ENCODE measurements at places on chromosomes 16 and 17.

GRCh38 chr16:55810451-55810961 is 22.4 kb downstream of the CES1 start:
- DNase-seq = no peak

- DNase-seq = no peak
These were observed 37.8 kb upstream of the ULK2 start for GRCh38 chr17:19905502-19905901.

GRCh38 chr16:69406780-69407331 is 17.6 kb upstream of the CYB5B start:
- no peak for DNase-seq

GRCh38 chr17:49922095-49922494 is 46.9 kb upstream of the DLX4 start:
- DNase-seq = no peak

GRCh38 chr17:73792994-73793393 is 148.7 kb upstream of the SDK2 start:
- DNase-seq = no peak

DNA sequence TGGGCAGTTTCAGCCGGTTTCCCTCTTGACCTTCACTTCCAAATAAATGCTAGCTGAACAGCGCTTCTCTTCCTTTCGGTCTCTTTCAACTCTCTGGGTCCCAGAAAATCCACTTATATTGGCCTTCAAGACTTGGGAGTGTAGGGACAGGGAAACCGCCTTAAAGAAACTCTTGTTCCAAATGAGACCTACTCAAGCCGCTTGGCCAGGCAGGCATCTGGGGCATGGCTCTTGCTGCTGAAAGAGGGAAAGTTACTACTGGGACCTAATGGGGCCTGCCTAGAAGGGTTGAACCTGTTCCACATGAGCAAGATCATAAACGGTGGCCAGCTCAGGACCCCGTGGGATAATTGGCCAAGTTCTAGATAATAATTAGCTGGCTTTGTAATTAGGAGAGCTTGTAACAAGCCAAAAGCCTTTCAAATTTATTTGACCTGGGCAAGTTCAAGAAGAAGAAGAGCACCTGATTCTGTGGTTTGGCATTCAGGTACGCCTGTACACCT is 13.2 kb downstream of the CDH1 start:
- DNase-seq = no peak

GRCh38 chr17:56604691-56605290 is 11.3 kb downstream of the NOG start:
- no peak for DNase-seq

- no peak for DNase-seq
These were observed 57.6 kb upstream of the SOX9 start for GRCh38 chr17:72063262-72063661.

DNA sequence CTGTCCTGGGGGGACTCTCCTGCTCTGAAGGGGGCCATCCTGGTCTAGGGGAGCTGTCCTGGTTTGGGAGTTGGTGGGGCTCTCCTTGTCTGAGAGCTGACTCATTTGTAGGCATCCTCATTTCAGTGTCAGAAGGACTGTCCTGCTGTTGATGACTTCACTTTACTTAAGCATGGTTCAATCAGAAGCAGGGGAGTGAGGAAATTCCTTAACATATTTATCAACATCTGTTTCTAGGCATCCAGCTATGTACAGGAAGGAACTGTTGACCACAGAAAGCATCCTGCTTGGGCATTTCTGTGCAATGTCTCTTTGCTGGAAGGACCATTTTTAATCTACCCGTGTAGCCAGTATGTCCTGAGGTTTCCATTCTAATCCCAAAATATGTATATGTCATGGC is 502.7 kb upstream of the HSBP1 start:
- DNase-seq = no peak

DNA sequence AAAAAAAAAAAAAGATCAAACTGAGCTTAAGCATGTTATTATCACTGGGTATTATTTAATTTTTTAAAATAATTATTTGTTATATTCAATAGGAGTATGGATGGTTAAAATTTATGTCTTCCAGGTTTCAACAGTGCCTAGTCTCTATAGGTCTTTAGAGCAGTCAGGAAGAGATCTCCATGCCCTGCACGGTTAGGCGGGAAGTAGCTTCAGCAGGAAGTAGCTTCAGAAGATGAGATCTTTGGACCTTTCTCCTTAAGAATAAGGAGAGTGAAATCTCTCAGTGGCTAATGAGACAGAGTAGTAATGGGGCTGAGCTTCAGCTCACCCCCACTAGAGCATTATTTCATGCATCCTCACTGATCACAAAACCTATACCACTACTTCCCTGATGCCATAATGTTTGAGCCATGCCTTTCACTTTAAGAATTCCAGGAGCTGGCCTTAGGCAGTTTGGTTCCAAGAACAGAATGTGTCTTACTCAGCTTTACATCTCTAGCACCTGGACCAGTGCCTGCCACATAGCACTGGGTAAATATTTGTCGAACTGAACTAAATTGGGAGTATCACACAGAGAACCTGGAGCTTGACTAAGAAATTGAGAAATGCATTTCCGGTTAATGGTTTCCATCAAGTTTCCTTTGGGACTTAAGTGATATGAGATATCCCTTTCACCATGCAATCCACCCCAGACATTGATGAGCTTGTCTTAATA is 43.5 kb downstream of the SCPEP1 start:
- no peak for DNase-seq

GRCh38 chr17:37182786-37183465 is 192.9 kb upstream of the C17orf78 start:
- DNase-seq = no peak

DNA sequence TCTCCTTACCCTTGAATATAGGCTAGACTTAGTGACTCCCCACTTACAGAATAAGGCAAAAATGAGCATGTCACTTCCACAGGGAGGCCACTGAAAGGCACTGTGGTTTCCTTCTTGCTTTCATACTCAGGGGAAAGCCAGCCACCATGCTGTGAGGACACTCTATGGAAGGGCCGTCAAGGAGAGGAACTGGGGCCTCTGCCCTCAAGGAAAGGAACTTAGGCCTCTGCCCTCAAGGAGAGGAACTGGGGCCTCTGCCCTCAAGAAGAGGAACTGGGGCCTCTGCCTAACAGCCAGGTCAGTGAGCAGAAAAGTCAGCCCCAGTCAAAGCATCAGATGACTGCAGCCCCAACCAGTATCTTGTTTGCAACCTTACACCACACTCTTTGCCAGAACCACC is 30.1 kb downstream of the VPS35 start:
- peak; percentile 29 for DNase-seq

DNA sequence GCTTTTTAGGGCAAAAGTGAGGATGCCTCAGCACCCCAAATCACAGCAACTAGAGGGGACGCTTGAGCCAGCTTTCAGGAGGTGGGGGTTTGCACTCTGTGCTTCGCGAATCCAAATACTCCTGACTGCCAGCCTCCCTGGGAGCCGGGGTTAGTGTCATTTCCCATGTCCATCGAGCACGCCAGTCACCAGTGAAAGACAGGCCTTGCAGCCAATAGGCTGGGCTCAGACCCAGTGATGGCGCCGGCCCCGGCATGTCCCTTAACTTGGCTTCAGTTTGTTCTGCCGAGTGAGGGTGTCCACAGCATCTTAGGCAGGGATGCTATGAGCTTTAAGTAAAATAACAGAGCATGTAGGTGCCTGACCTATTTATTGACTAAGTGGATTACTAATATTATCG is 50.9 kb upstream of the CDC42EP4 start:
- no peak for DNase-seq

DNA sequence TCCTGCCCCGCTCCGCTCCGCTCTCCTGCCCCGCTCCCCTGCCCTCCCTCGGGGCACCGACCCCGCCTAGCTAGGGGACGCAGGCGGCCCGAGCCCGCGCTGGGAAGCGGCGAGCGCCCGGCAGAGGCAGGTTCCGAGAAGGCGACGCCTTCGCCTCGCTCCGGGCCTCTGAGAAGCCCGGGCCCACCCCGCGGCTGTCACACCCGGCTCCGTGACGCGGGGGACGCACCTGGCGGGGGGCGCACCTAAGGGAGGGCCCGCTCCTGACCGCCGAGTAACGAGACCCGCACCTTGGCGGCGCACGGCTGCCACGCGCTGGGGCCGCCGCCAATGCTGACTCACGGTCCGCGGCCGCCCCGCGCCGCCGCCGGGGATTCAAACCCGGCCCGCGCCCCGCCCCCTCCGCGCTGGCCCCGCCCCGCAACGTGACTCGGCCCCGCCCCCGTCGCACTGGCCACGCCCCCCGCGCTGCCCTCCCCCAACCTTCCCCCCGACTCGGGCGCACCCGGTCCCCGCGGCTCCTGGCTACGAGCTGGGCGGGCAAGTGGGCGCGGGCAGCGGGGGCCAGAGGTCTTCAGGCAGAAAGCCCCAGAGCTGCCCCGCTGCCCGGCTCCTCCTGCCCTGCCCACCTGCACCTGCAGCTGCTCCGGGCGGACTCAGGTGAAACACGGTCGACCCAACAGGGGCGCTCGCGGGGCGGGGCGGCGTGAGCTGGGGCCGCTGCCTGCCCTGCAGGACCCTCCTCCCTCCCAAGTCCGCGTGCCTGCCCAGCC is 27.8 kb downstream of the GNPTG start:
- DNase-seq = peak; percentile 64

DNA sequence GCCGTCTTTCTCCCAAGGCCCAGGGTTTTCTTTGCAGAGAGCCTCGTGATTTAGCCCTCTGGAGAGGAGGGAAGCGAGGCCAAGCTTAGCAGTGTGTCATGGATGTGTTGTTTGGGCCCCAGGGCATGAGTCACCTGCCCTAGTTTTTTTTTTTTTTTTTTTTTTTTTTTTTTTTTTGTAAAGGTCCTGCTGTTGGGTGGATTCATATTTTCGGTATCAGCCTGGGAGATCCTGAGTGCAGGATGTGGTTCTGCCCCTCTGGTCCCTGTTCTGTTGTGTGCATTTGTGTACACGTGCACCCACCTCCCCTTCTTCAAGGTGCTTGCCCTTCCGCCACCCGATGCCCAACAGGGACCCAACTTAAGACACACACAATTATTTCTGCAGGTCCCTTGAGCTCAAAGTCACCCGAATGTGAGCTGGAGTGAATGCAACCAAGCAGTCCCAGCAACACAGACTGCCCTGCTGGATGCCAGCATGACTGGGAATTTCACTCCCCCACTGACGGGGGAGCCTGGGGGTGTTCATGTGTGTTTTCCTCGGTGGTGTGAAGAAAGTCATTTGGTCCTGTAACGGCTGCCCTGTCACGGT is 265.8 kb upstream of the TNRC6C start:
- DNase-seq = peak; percentile 13

GRCh38 chr16:6032438-6032837 is 934.8 kb upstream of the EEF2KMT start:
- DNase-seq = no peak

DNA sequence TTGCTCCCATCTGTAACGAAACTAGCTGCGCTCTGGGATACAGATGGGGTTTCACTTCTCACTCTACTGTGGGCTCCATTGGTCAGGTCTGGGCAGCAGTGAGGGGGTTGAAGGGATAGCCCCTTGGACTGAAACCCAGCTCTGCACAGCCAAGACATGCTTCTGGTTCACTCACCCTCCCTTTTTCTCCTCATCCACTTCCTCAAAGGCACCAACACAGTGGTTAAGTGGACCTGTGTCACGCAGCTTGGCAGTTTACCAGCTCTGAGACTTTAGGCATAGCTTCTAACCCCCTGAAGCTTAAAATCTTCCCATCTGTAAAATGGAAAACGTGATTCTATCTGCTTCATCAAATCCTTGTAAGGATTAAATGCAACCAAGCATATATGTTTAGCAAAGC is 11.5 kb upstream of the KRT38 start:
- DNase-seq = no peak

DNA sequence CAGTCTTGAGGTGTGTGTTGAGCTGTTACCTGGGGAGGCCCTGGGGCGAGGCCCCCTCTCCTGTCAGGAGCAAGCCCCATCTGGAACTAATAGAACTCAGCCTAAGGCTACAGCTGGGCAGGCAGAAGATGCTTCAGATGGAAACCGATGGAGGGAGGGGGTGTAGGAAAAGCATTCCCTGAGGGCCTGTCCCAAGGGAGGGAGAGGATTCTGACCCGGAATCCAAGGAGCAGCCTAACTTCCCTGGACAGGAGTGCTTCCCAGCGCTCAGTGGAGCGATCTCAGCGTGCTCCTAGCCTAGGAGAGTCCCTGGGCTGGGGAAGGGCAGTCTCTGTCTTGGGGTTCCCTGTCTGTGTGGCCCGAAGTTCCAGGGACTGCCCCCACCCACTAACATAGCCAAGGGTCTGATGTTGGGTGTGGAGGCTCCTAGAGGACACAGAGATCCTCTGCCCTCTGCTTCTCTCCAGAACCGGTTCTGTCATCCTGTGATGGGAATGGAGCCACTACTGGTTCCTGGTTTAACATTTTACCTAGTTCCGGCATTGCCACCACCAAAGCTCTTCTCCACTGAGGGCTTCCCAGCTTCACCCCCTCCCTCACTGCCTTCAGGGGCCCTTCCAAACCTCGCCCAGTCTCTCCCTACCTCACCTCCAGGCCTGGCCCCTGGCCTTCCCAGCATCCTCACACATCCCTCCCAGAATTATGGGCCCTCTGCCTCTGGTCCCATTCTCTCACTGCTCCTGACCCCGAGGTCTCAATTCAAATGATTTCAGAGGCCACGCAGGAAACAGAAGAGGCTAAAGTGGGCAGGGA is 58.7 kb downstream of the RTN4RL1 start:
- no peak for DNase-seq

DNA sequence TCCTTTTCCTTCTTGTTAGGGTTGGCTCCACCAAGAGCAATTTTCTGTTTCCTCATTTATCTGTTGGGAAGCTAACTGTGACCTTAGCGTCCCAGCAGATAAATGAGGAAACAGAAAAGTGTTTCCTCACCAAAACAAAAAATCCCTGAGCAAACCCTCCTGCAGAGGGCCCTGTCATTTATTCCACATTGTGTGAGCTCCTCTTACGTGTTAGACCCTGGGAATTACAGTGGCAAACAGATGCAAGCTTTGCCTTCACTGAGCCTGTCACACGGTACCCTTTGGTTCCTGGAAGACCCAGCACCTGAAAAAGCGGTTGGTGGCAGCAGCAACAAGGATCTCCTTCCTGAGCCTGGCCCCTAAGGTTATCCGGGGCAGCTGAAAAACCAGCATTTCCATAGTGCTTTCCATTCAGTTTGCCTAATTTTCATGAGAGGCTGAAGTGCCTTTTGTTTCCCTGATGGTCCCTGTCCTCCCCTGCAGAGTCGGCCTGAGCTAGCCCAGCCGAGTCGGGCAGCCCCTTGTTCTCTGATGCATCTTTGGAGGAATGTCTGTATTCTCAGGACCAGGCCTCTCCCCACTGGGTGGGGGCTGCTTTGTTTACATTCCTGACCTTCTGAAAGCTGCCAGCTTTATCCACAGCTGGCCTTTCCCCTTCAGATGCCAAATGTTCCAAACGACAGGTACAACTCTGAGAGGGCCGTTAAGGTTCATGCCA is 34.7 kb downstream of the YPEL2 start:
- no peak for DNase-seq

DNA sequence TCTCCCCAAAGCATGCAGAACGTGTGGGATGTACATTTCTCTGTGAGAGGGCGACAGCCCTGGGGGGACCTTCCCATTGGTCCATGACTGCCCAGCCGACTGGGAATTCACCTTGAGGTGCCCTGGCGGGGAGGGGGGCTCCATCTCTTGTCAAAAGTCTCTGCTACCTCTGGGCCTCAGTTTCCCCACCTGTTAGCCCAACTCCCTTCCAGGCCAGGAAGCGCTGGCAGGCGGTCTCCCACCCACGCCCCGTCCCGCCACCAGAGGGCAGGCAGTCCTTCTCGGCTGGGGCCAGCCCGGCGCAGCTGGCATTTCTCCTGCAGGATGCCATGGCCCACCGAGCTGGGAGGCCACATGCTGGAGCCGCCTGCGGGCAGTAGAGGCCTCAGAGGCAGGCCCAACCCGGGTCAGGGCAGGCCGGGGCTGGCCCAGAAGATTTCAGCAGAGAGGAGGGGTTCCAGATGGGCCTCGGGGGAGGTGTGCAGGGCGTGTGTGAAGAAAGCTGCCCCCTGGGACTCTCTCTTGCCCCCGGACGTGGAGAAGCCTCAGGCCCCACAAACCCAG is 16.6 kb downstream of the CD7 start:
- peak; percentile 70 for DNase-seq

All from CD4-positive, alpha-beta T cell treated with Interleukin-12 subunit alpha and Interleukin-12 subunit beta, for 1 hour (primary cell).